ENCODE measurements at places on chromosomes 13 and 19.

GRCh38 chr13:98752467-98753290 lies at the start of gene SLC15A1:
Gene SLC15A1 (minus strand): TSS chr13:98752672. CDS start chr13:98752598, 74 bp downstream.
- no peak for DNase-seq

GRCh38 chr13:102138635-102139190 lies 263.1 kb downstream of the FGF14 start:
- no peak for DNase-seq

GRCh38 chr19:51122112-51122981 lies 2.4 kb upstream of the SIGLEC9 start:
- DNase-seq, result peak; percentile 82

GRCh38 chr13:46738055-46738454 lies 58.9 kb downstream of the ESD start:
- DNase-seq, result no peak

- DNase-seq, result no peak
Measured at GRCh38 chr13:92387245-92387644, 839.4 kb upstream of the GPC6 start.

DNA sequence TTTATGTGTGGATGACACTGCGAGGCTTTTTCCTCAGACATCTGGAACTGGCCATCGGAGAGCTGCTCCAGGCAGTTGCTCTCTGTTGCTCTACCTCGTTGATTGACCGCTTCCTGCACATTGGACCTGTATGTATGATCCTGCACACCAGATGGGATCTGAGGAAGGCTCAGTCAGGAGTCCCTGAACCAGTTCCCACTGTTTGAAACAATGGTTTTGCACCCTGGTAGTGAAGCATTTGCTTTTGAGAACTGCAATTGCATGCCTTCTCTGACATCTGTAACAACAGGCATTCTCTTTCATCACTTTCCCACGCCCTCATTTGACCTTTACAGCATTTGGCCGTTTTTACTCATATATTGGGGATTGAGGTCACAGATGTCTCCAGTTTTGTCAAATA lies 61.1 kb upstream of the NPAS1 start:
- no peak for DNase-seq

DNA sequence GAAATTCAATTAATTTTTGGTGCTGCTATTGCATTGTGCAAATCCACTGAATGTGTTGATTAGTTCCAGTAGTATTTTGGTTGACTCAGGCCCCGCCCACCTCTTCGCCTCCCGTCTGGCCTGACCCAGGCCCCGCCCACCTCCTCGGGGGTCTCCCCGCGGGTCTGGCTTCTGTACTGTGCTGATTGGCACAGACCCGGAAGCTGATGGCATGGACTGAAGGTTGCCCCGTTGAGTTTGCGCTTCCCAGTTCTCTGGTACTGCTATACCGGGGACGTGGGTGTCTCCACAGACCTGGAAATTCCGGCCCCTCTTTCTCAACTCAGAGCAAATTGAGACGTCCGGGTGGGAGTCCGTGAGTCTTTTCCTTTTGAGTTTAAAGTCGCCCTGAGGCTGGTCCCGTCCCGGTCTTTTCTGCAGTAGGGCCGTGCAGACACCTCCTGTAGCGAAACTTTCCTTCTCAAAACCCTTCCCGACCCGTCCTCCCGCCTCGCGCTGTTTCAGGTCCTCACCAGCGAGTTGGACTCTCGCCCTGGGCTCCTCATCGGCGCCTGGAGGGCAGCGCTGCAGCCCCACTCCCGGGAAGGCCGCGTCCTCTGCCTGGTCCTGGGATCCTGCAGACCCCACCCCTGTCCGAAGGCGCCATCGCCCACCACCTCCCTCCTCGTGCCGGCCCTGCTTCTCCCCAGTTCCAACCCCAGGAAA lies 14.8 kb downstream of the ZNF701 start:
- no peak for DNase-seq

Data from Caki2 (cell line).